ENCODE measurements at places on chromosomes 5 and 9. TPM values are rescaled to one million over a fixed set of nuclear protein-coding genes. Genes with fewer than 3 reads are reported as not detected.

DNA sequence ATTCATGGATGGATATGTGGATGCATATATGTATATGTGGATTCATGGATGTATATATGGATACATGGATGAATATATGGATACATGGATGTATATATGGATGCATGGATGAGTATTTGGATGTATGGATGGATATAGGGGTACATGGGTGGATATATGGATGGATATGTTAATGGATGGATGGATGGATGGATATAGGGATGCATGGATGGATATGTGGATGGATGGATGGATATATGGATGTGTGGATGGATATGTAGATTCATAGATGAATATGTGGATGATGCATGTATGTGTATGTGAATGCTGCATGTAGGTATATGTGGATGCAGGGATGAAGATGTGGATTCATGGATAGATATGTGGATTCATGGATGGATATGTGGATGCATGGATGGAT lies 53.4 kb upstream of the SYNPO start:
- DNase-seq: no peak

- DNase-seq: no peak
Measured at GRCh38 chr5:1333986-1334385, 10.9 kb downstream of the CLPTM1L start.

DNA sequence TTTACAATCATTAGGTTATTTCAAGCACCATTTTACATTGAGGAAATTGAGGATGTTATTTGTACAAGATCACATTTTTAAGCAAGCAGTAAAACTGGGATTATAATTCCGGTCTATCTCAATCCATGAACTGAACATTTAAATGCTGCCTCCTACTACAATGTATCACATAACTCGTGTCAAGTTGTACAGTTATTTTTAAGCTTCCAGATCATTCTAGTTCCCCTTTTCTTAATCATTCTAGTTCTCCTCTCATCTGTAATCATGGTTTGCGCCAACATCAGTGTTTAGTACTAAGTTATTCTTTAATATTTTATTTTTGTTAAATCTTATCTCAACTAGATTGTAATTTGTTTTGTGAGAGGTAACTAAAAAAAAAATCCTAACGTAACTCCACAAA lies 2.4 kb upstream of the UHRF2 start:
- DNase-seq: no peak

DNA sequence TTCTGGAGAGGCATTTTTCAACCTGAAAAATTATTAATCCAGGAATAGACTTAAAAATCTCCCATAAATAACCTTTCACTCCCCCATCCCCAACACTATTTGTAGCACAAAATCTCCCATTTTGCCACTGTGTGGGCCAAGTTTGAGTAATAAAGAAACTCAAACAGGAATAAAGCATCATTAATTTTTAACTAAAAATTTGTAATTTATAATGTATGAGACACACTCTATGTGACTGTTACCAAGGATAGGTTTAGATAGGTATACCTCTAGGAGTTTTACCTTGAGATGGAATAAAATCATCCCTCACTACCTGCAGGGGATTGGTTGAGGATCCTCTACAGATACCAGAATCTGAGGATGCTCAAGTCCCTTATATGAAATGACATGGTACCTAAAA lies 30.1 kb downstream of the CHD1 start:
- DNase-seq: no peak

GRCh38 chr5:164747371-164747770 lies 1242.0 kb downstream of the MAT2B start:
- DNase-seq: no peak

The C5orf63 gene
- 0.86 TPM for polyA plus RNA-seq

GRCh38 chr5:60248901-60249300 lies 355.4 kb upstream of the PDE4D start:
- no peak for DNase-seq

- peak; percentile 12 for DNase-seq
Measured at GRCh38 chr5:123599171-123599570, 87.2 kb downstream of the CSNK1G3 start.

The ATOSB gene
- polyA plus RNA-seq: 37.7 TPM

GRCh38 chr5:143207563-143208364 lies 195.7 kb downstream of the NR3C1 start:
- peak; percentile 15 for DNase-seq

The SLC34A3 gene
- polyA plus RNA-seq: not detected

DNA sequence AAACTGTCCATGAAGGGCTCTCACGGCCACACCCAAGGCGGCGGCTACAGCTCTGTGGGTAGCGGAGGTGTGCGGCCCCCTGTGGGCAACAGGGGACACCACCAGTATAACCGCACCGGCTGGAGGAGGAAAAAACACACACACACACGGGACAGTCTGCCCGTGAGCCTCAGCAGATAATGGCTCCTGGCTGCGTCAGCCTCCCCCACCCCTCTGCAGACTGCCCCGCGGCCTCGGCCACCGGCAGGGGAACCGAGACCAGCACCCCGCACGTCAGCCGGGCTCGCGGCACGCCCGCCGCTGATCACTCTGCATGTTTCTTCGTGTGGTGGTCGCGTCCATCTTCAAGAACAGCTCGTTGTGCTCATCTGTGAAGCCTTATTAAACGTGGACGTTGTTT lies 41.5 kb downstream of the TENT4A start:
- no peak for DNase-seq

DNA sequence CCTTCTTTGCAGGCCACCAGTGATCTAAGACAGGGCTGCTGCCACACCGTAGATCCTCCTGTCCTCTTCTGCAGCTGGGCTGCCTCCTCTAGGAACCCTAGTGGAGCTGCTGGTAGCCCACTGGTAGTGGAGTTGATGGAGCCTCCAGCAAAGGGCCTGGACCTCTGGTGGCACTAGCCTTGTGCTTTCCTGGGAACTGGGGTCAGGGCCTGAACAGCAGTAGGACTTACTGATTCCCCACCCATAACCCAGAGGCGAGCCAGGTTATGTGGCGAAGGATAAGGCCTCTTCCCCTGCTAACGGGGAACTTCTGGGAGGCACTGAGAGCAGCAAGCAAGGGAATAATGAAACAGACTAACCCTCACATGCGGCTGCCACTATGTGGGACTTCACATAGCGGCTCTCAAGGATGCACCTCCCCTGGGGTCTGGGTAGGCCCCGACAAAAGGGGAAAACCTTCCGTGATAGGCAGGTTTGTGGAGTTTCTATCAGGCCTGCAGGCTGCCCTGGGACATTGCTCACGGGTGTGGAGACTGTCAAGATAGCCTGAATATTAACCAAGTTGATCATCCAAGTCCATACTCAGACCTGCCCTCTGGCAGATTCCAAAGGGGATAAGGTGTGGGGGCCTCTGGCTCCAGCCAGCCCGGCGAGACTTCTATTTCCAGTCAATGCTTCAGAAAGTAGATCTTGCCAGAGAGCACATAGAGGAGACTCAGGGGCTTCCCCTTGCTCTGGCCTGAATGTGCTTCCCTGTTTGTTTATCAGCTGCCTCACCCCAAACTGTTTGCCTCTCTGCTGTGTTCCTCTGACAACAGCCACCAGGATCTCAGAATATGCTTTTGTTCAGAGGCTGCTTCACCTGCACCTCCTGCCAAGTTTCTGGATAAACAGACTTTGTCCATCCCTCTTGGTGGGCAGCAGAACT lies 7.4 kb downstream of the SLC22A4 start:
- no peak for DNase-seq

GRCh38 chr5:115532517-115532916 lies 12.1 kb downstream of the FEM1C start:
- peak; percentile 46 for DNase-seq

The NR2F1 gene
- polyA plus RNA-seq: 175 TPM

DNA sequence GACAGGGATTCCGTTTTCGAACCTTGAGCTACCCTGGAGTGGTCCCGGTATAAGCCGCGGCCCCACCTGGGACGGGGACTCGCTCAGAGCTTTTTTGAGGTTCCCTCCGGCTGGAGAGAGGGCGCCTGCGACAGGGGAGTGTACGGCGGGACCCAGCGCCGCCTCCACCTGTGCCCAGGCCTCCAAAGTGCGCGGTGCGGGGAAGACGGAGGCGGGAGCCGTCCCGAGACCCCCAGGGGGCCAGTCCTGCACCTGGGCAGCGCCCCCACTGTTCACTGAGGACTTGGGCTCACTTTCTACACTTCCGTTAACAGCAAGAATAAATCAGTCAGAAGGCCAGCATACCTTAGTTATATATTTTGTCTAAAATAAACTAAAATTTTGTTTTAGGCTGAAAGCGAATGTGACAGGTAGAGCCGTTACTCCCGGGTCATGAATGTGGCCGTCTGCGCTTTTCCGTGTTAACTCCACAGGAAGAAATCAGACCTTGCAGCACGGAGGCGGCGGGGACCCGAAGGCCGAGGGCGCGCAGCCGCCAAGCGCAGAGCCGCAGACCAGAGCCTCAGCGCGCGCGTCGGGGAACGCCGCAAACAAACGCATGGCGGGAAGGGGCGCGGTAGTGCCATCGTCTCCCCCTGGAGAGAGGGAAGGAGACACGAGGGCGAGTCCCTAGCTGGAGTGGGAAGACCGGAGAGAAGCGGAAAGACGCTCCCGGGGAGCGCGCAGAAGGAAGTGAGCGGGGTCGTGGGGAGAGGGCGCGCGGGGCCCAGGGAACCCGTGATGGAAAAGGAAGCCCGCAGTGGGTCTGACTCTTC lies 14.1 kb downstream of the TRIM7 start:
- no peak for DNase-seq

The CTNND2 gene
- polyA plus RNA-seq: not detected

The UBE2QL1 gene
- not detected for polyA plus RNA-seq

DNA sequence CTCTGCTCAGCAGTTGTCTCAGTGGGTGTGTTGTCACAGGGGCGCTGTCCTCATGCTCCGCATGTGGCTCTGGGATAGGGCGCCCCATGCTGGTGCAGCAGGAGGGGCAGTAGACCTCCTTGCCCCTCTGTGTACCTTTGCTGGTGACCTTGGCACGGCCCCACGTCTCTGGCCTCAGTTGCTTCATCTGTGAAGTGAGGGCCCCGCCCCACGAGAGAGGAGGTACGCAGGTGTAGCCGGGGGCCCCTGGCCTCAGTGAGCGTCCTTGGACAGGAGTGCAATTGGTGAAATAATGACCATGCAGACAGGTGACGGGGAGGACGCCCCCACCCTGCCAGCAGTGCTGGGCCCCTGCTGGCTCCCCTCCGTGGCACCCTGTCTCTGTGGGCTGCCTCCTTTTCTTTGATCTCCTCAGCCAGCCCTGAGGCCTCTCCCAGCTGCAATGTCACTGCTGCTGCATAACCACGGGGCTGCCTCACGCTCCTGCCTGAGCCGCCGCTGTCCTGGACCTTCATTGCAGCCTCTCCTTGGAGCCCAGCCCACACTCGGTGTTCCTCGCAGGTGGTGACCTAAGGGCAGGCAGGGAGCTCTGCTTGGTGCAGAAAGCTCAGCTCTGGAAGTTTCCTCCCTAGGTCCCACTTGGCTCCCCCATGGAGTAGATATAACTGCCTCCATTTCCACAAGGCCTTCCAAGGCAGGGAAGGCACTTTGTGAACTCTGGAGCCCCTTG lies 57.3 kb downstream of the PHF2 start:
- DNase-seq: no peak

DNA sequence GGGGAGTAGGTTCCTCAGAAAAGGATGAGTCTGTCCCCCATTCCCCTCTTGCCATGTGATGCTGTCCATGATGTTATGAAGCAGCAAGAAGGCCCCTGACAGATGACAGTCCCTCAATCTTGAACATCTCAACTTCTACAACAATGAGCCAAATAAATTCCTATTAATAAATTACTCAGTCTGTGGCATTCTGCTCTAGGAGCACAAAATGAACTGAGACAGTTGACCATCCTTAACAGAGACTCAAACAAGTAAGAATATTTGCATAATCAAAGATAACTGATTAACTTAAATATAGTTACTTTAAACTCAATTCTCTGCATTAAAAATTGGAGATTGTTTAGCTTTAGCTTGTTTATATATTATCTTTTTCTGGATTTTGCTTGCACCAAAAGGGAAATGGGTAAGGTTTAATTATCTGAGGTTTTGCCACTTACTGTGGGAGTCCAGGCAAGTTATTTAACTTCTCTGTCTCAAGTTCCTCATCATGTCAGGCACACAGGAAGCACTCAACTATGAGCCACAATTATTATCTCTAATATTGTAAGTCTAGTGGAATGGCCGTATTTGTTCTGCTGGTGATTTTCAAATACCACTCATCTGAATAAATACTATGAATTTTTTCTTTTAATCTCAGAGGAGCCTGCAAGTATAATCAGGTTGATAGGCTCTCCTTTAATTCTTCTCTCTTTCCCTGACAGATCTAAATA lies 162.9 kb downstream of the TSSK1B start:
- DNase-seq: no peak

The KCNMB1 gene
- not detected for polyA plus RNA-seq

The CAVIN4 gene
- polyA plus RNA-seq: 2.6 TPM

- no peak for DNase-seq
Measured at GRCh38 chr5:119752921-119753886, 123.8 kb downstream of the FAM170A start.

The CD180 gene
- polyA plus RNA-seq: not detected

The AMBP gene
- not detected for polyA plus RNA-seq

GRCh38 chr9:38017149-38017884 lies 51.7 kb downstream of the SHB start:
- DNase-seq: peak; percentile 62

GRCh38 chr9:105313238-105313637 lies 68.8 kb downstream of the SLC44A1 start:
- DNase-seq: no peak

GRCh38 chr9:95116002-95116807 lies 201.3 kb downstream of the FANCC start:
- DNase-seq: no peak

DNA sequence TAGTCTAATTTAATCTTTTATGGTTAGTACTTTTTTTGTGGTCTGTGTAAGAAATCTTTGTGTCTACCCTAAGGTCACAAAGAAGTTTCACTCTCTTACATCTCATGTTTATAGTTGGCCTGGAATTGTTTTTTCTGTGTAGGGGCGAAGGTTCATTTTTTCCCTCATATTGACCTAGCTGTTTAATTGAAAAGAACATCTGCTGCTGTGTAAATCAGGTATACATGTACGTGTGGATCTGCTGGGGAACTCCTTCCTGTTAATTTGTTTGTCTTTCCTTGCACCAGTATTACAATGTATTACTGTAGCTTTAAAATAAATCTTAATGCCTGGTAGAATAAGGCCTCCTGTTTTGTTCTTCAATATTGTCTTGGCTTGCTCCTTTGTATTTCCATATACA lies 37.8 kb downstream of the EXOSC2 start:
- DNase-seq: no peak

The FRMPD1 gene
- polyA plus RNA-seq: not detected

The CORO2A gene
- polyA plus RNA-seq: 1.9 TPM

DNA sequence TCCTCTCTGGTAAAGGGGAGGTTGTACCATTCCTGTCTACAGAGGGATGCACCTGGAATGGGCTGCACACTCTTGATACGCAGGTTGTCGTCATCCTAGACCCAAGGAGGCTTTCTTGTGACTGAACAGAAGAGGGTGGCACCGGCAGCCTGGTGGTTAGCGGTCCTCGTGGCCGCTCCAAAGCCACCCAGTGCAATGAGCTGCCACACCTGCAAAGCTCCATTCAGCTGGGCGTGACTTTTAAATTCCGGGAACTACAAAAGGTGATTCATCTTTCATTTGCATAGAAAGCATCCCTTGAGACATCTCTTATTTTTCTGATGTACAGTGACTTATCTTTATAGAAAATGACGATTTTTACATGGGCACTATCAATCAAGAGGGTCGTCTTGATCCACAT lies 286.1 kb upstream of the IRX1 start:
- DNase-seq: no peak
